ENCODE measurements at places on chromosomes 11 and 22.

DNA sequence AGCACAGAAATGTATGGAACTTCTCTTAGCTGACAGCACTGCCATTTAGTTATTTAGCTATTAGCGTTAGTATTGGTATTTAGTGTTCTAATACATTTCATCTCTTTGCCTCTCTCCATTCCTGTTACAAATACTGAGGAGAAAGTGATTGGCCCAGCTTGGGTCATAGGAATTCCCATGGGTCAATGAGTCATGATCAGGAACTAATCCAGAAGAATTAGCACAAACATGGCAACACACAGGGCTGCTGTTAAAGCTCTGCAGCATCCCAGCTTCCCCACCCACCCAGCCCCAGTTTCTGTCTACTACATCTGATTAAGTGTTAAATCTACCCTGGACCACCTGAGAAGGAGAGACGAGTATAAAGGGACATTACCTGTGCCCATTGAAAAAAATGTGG is 36.1 kb downstream of the PDGFD start:
- DNase-seq, result no peak

- DNase-seq, result no peak
Observed at GRCh38 chr11:64647019-64647779, 56.2 kb downstream of the SLC22A12 start.

- no peak for DNase-seq
Observed at GRCh38 chr11:117668321-117668751, 128.7 kb downstream of the DSCAML1 start.

GRCh38 chr22:23565305-23565914 is 14.7 kb downstream of the IGLL1 start:
- DNase-seq, result no peak

GRCh38 chr11:118524757-118525470 is 2.4 kb upstream of the TTC36 start:
- no peak for DNase-seq

- no peak for DNase-seq
Observed at GRCh38 chr22:42553475-42554361, at the start of gene SERHL2. TSS of gene SERHL2 (plus strand) at chr22:42553956. CDS start at chr22:42554021, 65 bp downstream.

DNA sequence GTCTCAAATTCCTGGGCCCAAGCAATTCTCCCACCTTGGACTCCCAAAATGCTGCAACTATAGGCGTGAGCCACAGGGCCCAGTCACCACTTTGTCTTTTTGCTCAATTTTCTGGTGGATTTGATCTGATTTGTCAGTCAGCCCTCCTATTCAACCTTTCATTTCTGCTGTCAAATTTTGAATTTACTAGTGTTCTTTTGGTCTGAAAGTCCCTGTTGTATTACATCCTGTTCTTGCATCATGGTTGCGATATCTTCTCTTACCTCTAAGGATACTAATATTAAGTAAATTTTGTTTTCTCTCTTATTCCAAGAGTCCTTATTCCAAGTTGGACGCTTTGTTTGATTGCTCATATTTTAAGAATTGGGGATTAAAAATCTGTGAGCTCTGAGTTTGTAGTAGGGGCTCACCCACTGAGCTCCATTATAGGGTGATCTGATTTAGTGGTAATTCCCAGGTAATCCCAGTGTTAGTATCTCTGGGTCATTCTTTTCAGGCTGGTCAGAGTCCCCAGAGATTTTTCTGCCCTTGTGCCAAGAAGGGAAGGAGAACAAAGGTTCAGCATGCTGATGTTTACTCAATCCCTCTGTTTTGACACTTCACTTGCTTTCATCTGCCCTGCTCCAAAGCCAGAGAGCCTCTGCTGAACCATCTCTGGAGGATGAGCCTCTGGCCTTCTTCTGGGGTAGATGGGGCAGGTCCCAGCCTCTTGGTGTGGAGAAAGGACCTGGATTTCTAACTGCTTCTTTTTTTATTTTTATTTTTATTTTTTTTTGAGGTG is 10.0 kb downstream of the UPB1 start:
- DNase-seq, result no peak

DNA sequence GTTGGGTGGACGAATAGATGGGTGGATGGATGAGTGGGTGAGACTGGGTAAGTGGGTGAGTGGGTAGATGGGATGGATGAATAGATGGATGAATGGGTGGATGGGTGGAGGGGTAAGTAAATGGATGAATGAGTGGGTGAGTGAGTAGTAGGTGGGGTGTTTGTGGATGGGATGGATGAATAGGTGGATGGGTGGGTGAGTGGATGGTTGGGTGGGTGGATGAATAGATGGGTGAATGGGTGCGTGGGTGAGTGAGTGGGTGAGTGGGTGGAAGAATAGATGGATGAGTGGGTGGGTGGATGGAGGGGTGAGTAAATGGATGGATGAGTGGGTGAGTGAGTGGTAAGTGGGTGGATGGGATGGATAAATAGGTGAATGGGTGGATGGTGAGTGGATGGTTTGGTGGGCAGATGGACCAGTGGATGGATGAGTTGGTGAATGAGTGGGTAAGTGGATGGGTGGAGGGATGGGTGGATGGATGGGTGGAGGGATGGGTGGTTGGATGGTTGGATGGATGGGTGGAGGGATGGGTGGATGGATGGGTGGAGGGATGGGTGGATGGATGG is 12.6 kb downstream of the IGF2 start:
- DNase-seq, result no peak

DNA sequence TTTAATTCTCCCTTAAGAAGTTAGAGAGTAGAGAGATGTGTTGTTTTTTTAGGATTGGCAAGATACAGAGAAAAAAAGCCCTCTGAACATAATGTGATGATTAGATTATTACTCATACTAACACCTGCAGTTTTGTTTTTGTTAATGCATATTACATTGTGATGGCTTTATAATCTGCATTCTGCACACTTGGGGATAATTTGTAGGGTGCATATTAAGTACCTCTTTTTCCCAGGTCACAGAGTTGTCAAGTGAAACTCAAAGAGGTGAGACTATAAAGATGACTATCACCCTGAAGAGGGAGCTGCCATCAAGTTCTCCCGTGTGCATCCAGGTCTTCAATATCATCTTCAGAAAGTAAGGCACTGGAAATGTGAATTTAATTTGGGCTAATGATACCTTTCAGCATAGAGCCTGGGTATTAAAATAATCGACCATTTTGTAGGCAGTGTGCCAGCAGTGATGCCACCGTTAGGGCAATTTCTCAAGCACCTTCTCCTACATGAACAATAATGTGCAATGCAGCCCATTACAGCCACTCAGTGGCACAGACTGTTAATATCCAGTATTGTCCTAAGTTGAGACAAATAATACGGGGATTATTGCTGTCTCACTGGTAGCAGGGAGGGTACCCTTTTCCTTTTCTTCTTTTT is 16.2 kb downstream of the PIWIL4 start:
- DNase-seq, result no peak

GRCh38 chr11:6864438-6864837 is 1.6 kb downstream of the OR10A2 start:
- no peak for DNase-seq

DNA sequence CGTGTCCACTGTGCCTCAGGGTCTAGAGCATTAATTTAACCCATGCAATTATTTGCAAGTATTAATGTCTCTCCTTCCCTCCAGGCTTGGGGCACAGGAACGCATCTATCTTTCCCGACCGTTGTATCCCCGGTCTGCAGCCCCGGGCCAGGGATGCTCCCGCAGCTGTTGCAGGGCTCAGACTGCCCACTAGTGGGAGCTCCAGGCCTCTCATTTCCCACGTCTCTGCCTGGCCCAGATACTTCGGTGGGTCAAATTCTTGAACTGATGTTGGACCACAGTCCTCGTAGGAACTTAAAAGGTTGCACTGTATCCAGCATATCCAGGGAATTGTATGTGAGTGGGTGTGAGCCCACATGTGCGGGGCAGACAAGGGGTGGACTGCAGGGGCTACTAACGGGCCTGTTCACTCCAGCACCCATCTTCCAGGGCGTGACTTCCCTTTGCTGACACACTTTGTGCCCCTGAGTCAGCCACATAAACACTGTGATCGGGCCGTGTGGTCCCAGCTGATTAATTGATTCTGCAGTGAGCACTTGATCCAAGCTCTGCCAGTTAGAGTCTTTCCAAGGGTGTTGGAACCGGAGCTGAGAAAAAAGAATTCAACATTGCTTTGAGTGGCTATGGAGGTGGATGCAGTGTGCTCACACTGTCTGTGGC is 451.3 kb downstream of the TBC1D22A start:
- DNase-seq, result no peak

DNA sequence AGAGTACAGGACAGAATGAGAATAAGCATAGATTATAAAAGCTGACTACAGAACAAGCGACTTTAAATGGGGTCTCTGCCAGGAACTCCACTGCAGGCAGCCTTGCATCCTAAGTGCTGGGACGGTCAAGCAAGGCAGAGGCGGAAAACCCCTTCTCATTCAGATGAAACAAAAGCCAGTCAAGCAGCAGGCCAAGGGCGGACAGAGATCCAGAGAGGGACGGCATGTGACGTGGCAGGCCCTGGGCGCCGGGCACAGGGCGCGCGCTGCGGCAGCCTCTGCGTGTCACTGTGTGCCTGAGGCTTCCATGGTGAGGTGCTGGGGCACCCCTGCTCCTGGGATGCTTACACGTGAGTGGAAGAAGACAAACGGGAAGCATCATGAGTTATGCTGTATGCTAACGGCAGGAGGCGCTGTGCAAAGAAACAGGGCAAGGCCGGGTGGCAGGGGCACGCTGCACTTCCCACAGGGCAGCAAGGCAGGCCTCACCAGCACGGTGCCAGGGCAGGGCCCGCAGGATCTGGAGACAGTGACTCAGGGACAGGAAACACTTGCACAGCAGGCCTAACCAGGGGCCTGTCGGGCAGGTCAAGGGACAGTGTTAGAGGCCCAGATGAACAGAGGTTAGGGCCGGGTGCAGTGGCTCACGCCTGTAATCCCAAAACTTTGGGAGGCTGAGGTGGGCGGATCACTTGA is 6.2 kb downstream of the TOLLIP start:
- DNase-seq, result no peak

- DNase-seq, result no peak
Observed at GRCh38 chr11:76781807-76782530, 1.2 kb upstream of the TSKU start.

- no peak for DNase-seq
Observed at GRCh38 chr11:35892166-35892565, 51.7 kb upstream of the LDLRAD3 start.

- no peak for DNase-seq
Observed at GRCh38 chr11:17652556-17652955, 66.8 kb upstream of the MYOD1 start.

GRCh38 chr11:4095509-4096230 is 1.1 kb downstream of the RRM1 start:
- no peak for DNase-seq

DNA sequence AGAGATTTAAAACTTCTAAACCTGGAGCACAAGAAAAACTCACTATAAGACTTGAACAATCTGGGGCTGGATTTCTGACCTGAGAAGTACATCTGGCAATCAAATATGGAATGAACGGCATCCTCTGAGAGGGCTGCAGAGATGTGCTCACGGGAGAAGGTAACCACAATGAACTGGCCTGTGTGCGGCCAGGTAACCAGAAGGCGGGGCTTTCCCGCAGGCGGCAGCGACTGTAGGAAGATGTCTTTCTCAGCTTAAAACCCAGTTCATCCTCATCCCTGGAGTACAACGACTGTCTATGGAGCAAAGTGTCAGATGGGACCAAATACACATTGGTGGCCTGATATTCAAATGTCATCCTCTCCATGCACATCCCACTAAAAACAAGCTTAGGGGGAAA is 24.5 kb downstream of the MICAL3 start:
- DNase-seq, result no peak

DNA sequence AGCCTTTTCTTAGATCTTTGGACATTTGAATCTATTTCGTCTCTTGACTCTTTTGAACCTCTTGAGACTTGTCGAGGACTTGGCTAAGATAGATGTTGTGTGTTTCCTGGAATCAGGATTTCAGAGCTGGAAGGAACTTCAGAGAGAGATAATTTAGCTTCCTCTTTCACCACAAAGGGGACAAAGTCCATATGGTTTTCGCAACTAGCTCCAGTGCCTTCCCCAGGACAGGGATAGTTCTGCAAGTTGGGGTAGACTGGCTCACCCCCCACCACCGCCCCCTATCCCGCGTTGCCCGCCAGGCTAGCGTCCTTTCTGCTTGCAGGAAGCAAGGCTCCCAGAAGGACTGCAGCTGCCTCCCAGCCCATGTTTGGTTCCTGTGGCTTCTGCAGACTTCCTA is 75.7 kb upstream of the MYO18B start:
- no peak for DNase-seq

GRCh38 chr11:69440876-69441275 is 40.6 kb upstream of the LINC01488 start:
- DNase-seq, result no peak

- no peak for DNase-seq
Observed at GRCh38 chr11:86991341-86991740, 36.1 kb upstream of the FZD4 start.

- no peak for DNase-seq
Observed at GRCh38 chr11:98365190-98365589, 655.6 kb upstream of the CNTN5 start.

DNA sequence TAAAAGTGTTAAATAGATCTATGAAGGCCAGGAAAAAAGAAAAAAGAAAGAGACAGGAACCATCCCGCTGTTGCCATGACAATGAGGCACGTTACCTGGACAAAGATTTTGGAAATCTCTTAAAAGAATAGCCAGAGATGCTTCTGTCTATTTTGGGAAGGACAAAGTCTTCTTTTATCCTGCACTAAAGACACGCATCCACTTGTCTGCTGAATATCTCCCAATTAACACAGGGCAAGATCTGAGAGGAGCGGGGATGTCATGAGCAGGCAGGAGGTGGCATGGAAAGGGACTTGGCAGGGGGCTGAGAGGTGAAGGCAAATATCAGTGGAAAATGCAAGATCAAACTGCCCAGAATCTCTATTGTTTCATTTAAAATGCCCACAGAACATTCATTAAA is 153.8 kb upstream of the BLID start:
- no peak for DNase-seq

GRCh38 chr22:40176921-40177737 is 596 bp upstream of the TNRC6B start:
- DNase-seq, result no peak

DNA sequence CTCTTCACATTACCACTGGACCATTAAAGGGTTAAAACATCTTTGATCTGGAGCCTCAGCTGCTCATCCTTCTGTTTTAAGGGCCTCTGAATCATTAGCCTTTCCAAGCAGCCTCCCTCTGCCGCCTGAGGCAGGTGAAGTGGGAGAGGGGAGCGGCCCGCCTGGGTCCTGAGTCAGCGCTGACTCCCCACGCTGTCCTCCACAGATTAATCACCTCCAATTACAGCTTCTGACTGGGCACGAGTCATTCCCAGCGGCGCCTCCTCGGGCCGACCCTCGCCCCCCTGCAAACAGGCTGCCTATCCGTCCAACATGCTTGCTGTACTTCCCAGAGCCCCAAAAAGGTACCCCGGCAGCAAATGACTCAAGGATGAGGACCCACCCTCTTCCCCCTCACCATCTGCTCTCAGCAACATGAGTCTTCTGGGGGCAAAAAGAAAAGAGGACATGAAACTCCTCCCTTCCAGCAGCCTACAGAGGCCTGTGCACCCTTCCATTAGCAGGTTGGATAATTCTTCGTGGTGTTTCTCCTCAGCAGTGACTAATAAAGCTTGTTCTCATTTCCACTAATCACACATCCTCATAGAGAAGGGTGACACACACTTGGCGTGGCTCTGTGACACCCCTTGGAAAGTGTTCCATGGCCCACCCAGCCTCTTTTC is 44.3 kb upstream of the JAM3 start:
- no peak for DNase-seq

Measured in NCI-H510A (cell line).